ENCODE measurements at places on chromosomes 12 and 14.

DNA sequence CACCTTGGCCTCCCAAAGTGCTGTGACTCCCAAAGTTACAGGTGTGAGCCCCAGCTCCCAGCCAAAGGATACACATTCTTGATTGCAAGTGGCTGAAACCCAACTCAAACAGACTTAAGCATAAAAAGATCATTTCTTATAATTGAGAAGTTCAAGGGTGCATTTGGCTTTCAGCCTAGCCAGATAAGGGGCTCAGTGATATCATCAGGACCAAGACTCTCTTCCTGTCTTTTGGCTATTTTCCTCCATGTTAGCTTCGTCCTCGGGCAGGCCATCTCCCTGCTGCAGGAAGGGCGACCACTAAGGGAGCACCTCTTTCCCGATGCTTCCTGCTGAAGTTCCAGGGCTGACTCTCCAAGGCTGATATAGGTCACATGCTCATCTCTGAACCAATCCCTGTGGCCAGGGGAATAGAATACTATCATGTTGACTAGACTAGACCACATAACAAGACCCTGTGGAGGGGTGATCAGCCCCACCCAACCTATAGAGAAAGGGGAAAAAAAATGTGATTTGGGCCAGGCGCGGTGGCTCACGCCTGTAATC, 9.8 kb upstream of the KRT8 start:
- no peak for DNase-seq

DNA sequence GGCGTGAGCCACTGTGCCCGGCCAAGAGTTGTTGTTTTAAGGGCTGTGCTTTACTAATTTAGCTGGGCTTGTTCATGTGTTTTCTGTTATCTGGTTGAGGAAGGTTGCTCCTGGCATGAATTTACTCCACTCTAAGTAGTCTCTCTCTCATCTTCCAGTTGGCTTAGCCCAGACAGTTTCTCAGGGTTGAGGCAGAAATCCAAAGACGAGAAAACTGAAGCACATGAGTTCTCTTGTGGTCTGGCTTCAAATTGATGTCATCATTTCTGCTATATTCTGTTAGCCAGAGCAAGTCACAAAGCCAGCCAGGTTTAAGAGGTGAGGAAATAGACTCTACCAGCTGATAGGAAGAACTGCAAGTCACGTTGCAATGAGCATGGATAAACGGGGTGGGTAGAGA, 57.9 kb downstream of the E2F7 start:
- DNase-seq, result no peak

GRCh38 chr12:7444076-7444475, at the start of gene CD163L1:
Gene CD163L1 (minus strand): TSS chr12:7444153. CDS start chr12:7444127, 26 bp downstream.
- no peak for DNase-seq

GRCh38 chr12:57760347-57760982, 5.6 kb downstream of the MARCHF9 start:
- no peak for DNase-seq

DNA sequence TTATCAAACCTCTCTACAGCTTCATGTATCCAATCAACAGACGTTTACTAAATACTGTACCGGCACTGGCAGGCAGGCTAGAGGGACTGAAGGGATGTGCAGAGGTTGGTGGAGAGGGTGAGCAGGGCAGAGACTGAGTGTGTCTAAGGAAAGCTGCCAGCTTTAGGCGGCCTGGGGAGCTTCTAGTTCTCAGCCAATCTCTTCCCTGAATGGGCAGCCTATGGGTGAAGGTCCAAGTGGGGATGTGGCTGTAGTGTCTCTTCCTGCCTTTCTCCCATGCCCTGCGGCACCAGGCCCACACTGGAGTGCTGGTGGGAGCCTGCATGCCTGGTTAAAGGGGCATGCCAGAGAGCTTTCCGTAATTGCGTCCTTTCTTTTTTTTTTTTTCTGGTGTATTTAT, 239.8 kb downstream of the CACNA1C start:
- DNase-seq, result no peak

GRCh38 chr12:116265351-116266147, 11.9 kb downstream of the MED13L start:
- no peak for DNase-seq

- DNase-seq, result peak; percentile 77
Measured at GRCh38 chr14:39739796-39740195, 307.6 kb upstream of the FBXO33 start.

GRCh38 chr14:37262649-37263048, 64.9 kb downstream of the MIPOL1 start:
- no peak for DNase-seq

DNA sequence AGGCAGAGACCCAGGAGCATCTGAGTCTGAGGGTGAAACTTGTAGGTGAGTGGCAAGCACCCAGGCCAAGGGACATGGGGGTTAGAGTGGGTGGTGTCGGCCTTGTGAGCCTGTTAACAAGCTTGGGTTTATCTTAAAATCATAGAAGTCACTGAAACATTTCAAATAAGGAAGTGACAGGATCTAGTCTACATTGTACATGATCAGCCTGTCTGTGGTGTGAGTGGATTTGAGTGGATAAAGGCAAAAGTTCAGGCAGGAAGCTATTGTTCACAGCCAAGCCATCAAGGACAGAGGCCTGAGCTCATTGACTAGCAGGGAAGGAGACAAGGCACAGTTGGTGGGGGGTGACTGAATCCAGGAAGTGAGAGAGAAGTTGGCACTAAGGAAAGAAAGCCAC, 59.3 kb upstream of the FKBP4 start:
- no peak for DNase-seq

DNA sequence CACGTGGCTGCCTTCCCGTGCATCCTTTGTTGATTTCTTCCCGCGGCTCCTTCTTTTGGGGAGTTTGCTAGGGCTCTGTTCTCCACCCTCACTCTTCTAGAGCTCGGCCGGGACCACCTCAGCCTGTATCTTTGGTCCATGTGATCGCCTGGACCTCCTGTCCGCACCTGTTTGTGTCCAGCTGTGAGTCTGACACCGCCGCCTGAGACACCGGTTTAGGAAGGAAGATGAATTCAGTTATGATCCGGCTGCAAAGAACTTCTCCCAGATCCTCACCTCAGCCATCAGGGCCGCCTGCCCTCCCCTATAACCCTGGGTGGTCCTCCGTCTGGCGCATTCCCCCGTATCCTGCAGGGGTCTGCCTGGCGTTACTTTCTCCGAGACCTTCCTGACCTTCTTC, 690 bp upstream of the TDRD9 start:
- DNase-seq, result no peak

DNA sequence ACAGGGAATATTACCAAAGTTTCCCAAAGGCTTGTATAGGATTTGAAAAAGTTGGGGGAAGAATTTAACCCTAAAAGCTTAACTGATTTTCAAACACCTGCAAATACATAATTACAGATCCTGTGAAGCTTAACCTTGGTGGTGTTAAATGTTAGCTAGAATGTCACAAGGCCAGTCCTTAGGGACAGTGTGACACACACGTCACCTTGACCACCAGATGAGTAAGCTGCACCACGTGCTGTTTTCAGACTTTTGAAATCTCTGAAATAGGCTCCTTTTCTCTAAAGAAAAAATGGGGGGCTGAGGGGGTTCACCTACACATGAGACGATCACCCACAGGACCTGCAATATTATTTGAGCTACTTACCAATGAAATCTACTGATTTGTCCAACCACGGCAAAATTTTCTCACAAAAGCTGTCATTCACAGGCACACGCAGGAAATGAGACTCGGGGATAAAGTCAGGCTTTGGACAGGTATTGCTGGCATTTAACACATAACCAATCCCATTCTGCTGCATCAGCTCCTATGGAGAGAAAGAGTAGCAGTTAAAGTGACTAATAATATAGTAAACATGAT, 75.9 kb downstream of the DUSP16 start:
- DNase-seq, result no peak

GRCh38 chr12:29187756-29188155, 38.7 kb downstream of the FAR2 start:
- no peak for DNase-seq

- peak; percentile 87 for DNase-seq
Measured at GRCh38 chr14:50045039-50045711, 71.2 kb downstream of the VCPKMT start.

- DNase-seq, result no peak
Measured at GRCh38 chr12:105120551-105120950, 13.0 kb downstream of the WASHC4 start.

GRCh38 chr12:69988481-69989321, 163.7 kb downstream of the MYRFL start:
- DNase-seq, result no peak

DNA sequence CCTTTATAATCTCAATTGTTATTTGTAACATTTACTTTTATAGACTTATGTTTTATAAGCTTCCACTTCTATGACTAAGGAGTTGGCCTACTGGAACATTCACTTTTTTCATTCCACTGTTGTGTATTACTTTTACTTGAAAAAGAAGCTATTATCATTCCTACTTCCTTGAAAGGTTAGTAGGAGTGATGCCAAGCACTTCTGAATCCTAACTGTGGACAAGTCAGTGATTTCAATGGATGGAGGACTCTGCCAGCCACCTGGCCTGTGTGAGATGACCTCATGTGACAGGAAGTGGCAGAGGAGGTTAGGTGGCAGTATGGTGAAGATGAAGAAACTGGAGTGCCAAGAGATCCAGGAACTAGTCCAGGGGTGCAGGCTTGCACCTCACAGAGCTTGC, 46.0 kb downstream of the TECPR2 start:
- no peak for DNase-seq

DNA sequence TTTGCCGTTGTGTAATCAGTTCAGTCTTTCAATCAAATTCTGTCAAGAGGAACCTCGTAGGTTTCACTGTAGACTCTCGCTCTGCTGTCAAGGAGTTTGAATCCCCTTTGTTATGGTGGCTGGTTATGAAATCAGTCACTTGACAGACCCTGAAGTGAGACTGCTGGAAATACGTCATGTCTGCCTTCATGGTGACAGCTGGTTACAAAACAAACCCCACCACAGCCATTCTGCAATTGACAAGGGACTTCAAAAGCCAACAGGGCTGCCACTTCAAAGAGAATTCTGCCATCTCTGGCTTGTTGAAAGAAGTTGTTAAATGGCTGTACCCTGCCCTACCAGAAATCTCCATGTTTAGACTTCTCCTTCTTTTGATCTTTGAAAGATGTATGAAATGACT, 286.9 kb downstream of the ERC1 start:
- DNase-seq, result peak; percentile 16

GRCh38 chr12:58540480-58541299, 379.6 kb downstream of the LRIG3 start:
- DNase-seq, result peak; percentile 68

GRCh38 chr14:75259510-75259855, 19.1 kb upstream of the FOS start:
- DNase-seq, result no peak

DNA sequence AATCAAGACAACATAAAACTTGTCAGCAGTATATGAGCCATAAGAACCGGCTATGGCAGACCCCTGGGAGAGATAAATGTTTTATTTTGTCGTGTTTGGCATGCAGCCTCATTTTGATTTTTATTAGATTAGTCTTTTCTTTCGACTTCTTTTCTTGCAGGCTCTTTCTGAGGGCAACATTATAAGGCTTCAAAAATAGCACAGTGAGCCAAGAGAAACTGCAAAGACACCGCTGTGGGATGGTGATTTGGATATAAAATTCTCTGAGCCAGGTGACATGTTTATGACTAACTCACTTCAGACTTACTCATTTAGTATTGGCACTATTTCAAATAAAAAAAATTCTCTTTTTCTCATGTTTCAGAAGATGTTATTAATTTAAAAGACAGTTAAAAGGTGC, 96.8 kb upstream of the PKP2 start:
- no peak for DNase-seq

DNA sequence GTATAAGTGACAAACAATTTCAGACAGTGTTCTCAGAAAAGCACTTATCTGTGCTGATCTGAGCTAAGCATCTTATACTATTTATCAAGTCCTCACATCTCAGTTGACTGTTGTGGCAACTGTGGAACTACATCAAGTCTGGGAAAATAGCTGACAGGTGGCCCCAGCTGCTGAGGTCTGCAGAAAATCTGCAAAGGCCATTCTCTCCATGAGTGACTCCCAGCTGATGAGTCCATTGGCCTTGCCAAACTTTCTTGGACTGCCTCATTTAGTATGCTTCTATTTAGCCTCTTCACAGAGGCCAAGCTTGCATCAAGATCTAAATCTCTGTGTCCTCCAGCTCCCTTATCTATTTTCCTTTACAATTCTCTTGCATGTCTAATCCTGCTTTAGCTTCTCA, 174.5 kb upstream of the RBM19 start:
- DNase-seq, result peak; percentile 70

- no peak for DNase-seq
Measured at GRCh38 chr14:71606064-71606463, 326.2 kb upstream of the RGS6 start.

DNA sequence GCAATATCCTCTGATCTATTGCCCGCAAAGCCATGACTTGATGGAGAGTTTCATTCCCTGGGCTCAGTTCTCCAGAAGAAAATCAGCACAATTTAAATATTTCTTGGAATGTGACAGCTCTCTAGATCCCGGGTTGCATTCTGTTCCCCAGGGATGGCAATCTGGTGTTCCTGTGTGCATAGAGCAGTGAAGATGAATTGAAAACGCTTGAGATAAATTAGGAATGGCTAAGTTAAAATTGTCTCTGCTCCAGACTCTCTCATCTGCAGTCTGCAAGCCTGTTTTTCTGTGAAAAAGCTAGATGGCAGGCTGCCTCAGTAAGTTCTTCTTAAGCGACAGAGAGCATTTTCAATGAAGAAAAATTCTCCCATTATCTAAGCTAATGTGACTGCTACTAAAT, 582.5 kb upstream of the MGAT4C start:
- peak; percentile 24 for DNase-seq

DNA sequence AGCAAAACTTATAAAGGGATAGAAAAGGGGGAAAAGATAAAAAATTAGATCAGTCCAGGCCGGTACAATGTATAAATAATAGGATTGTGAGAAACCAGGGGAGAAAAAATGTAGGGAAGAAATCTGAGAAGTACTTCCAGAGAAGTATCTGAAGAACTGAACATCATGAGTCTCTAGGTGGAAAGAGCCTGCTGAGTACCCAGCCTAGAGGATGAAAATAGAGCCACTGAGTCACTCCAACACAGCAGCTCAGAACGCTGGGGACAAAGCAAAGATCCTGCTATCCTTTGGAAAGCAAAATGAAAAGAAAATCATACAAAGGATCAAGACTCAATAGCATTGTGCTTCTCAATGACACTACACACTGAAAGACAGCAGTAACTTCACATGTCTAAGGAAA, 138.0 kb downstream of the ANO6 start:
- DNase-seq, result no peak

All from left lung (tissue), 14 donors.